ENCODE measurements at places on chromosomes 3 and 15.

- no peak for DNase-seq
These were observed 4.0 kb upstream of the PTH1R start for GRCh38 chr3:46873521-46873920.

DNA sequence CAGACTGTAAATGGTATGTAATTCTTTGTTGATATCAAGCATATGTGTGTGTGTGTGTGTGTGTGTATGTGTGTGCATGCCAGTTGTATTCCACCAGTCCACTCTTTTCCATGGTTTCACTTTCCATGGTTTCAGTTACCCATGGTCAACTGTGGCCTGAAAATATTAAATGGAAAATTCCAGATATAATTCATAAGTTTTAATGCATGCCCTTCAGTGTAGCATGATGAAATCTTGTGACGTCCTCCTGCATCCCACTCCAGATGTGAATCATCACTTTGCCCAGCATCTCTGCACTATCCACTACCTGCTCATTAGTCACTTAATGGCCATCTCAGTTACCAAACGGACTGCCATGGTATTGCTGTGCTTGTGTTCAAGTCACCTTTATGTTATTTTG lies 215.9 kb downstream of the GBE1 start:
- DNase-seq = no peak

DNA sequence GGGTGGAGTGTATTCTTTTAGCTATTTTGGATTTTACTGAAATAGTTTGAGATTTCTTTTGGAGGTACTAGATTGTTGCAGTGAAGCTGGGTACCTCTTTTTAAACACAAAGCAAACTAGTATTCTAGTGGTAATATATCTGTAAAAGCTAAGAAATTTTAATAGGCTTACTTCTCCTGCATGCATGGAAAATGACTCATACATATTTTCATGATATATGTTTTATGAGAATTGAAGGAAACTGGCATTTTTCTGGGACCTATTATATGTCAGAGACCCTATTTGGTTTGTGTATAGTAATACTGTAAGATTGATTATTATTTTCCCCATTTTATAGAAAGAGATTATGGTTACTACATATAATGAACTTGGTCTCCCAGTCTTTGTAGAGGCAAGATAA lies 851.0 kb downstream of the DIPK2A start:
- no peak for DNase-seq

DNA sequence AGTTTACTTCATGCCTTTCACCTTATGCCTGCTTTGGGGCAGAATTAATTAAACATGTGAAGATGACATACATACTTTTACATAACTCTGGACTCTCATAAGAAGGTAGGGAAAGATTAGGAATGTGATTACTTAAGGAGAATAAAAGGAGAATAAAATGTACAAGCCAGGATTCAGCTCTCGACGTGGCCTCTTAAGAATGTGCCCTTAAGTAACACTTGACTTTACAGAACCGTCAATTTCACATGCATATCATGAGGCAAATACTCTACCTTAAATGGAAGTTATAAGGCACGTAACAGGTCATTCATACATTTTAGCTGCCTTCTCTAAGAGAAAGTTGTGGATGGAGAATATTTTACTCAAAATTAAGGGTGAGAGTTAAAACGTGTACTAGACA lies 263.7 kb upstream of the LMCD1 start:
- no peak for DNase-seq

- DNase-seq = no peak
These were observed 19.9 kb downstream of the CLDN1 start for GRCh38 chr3:190302212-190302867.

- DNase-seq = no peak
These were observed 104.5 kb downstream of the IL20RB start for GRCh38 chr3:137062250-137062649.

DNA sequence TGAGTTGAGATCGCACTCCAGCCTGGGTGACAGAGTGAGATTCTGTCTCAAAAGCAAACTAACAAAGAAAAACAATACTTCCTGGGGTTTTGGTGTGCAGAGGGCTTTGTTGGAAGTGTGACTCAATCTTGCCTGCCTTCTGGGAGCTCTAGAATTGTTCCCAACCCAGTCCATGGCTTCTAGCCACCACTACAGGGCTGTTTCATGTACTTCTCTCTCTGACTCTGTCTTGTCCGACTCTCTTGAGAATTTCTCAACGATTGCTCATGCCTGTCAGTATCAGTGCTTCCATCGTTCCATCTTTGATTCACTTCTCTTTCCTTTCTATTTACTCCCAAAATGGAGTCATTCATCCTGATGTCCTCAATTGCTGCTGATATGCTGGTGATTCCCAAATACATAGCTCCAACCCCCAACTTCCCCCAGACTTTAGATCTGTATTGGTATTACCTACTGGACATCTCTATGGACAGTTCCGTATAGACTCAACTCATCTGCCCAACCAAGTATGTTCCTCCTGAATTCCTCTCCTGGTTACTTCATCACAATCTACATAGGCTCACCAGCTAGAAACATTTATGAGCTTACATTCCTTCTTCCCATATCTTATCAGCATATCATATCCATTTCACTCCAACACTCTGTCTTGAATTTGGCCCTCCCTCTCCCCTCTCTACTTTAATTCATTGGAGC lies 1.8 kb upstream of the AP2M1 start:
- DNase-seq = no peak

DNA sequence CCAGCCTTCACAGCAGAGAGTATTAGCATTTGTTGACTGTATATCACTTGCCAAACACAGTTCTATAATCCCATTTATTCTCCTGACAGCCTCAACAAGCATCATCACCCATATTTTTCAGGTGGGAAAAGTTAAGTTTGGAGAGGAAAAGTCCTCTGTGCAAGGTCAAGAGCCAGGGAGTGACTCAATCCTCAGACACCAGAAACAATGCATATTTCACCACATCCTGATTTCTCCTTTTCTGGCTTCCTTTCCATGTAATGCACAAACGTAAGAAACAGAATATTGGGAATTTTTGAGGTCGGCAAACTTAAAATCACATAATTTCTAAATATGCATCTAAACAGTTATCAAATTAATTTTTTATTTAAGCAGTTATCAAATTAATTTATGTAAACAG lies 116.0 kb upstream of the GADL1 start:
- no peak for DNase-seq

DNA sequence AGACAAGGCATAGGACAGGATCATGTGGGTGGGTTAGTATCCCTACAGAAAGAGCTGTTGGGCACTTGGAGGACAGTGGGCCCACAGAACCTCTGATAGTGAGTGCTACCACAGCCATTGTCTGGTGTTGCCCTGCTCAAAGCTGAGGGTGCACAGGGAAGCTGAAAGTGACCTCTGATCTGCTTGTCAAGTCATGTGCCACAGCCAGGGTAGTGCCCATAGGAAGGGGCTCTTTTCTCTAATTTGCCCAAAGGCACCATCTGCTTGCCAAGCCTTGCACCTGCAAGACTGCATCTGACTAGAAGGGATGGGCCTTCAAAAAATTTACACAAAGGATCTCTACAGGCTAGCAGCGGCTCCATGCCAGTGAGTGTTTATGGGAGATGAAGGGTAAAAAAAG lies 87.4 kb upstream of the GSK3B start:
- DNase-seq = no peak

GRCh38 chr3:105866656-105867653 lies 1.9 kb downstream of the CBLB start:
- DNase-seq = no peak

GRCh38 chr3:180543877-180544276 lies 58.1 kb upstream of the TTC14 start:
- no peak for DNase-seq

DNA sequence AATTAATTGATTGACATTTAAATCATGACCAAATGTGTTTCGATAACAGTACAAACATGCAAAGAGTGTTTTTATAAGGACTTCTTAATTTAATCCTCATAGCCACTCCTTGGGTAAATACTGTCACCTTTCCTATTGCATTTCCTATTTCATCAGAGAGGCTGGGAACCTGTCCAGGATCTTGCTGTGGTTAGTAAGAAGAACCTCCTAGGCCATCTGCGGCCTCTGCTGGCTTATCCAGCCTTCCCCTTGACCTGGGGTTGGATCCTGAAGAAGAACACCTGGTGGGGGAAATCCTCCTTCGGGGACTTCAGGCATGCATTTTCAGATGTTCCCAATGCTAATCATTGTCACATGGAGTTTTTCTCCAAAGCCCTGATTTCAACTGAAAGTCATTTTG lies 25.5 kb downstream of the GLDN start:
- no peak for DNase-seq

- no peak for DNase-seq
These were observed 225.1 kb downstream of the EPHB1 start for GRCh38 chr3:135020181-135020580.

- peak; percentile 32 for DNase-seq
These were observed 356.0 kb upstream of the RBMS3 start for GRCh38 chr3:28924744-28925360.

GRCh38 chr15:76799760-76800159 lies 105.4 kb downstream of the SCAPER start:
- peak; percentile 58 for DNase-seq

DNA sequence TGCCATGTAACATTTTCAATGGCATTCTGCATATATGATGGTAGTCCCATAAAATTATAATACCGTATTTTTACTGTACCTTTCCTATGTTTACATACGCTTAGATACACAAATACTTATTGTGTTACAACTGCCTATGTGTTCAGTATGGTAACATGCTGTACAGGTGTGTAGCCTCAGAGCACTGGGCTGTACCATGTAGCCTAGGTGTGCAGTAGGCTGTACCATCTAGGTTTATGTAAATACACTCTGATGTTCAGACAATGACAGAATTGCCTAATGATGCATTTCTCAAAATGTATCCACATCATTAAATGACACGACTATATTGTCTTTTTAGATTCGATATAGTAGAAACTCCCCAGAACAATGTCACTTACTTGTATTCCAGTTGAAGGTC lies 22.7 kb downstream of the CD80 start:
- DNase-seq = no peak

- DNase-seq = no peak
These were observed 30.8 kb downstream of the RTP4 start for GRCh38 chr3:187398955-187399354.

- no peak for DNase-seq
These were observed 40.6 kb downstream of the ARHGEF26 start for GRCh38 chr3:154161806-154162205.

DNA sequence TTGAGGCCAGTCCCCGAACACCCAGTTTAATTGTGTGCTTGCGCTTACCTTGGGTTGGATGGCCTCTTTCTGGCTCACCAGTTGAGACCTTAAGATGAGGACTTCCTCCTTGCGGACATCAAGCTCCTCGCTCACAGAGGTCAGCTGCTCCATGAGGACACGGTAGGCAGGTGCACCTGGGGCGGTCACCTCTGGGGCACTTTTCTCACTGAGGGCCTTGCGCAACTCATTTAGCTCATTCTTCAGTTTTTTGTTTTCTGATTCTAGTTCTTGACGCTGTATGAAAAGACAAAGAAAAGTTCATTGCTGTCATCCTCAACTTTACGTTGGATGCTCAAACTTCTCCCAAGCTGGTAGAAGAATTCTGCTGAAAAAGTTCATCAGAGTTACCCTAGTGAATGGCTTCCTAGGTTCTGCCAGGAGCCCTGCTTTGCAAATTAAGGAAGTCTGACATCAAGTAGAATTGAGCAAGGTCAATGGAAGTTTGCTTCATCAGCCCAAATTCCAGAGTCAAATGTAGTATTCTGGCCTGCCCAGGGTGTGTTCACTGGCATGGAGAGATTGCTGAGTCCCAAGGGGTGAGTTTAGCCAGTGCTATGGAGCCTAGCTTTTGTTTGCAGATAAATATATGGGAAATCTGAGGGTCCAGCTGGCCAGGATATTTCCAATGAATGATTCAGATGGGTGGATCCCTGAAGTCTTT lies 55.8 kb upstream of the MYO5C start:
- DNase-seq = no peak

GRCh38 chr3:96214941-96215340 lies 599.5 kb upstream of the EPHA6 start:
- no peak for DNase-seq

GRCh38 chr3:57143886-57144459 lies 21.2 kb downstream of the IL17RD start:
- no peak for DNase-seq

DNA sequence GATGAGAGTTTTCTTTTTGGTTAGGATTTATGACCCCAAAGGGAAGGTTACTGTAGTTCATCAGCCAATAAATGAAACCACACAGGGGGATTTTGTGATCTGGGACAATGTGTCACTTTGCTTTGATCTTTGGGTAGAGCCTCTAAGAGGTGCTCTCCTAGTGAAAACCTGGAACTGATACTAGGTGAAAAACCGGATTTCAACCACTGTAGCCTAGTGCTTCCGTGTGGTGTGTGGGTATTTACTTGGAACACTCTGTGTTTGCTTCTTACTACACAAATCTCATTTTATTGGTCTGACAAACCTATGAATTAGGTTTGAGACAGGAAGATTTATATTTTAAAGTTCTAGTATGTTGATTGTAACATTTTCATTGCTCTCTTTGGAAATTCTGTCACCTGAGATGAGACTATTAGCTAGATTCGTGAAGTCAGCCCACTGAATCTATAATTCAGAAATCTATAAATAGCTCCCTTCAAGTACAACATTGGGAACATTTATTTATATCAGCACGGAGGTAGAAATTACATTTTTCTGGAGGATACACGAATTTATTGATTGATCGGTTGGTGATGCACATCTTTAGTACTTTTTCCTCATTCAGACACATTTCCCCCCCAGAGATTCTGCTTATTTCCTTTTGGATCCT lies 119.8 kb downstream of the AKAP13 start:
- DNase-seq = no peak

- DNase-seq = no peak
These were observed 76.6 kb upstream of the KLF13 start for GRCh38 chr15:31250033-31250432.

GRCh38 chr3:139319428-139320402 lies 24.1 kb upstream of the MRPS22 start:
- DNase-seq = peak; percentile 24

DNA sequence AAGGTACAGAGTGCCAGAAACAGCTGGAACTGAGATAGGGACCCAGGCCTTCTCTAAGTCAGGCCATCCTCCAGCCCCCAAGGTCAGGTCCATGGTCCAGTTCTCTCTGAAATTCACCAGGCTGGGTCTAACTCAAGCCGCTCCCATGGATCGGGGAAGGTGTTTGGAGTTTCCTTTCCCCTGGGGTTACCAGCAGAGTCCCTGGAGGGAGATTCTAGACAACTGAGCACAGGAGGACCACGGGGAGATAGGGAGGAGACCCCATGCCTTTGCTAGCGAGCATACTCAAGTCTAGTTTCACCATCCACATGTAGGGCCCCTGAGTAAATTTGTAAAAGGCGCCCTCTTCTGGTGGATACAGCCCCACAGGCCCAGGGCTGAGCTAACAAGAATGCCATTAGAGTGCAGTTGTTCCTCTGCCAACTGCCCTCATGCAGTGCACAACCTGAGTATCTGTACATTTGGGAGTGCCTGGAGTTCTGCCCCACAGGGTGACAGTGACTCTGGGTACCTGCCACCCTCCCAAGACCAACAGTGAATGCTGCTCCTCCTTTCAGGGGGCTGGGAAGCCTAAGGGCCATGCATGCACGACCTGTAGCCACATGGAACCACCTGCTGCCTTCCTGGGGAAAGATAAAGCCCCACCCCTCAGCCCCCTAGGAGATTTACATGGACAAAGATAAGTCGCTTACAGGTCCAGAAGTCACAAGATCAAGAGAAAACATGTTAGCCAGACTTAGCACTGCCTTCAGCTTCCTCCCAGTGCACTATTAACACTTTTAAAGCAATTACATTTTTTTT lies 89.0 kb downstream of the IQSEC1 start:
- peak; percentile 83 for DNase-seq

GRCh38 chr3:46027736-46028397 lies 584 bp upstream of the XCR1 start:
- DNase-seq = no peak
